Activated T-cell treated with anti-CD3 and anti-CD28 coated beads, Interleukin-2, amount 50 U/mL, for 48 hours (primary cell): ENCODE measurements at places on chromosomes 12 and 14.

- DNase-seq, result no peak
Observed at GRCh38 chr14:82999802-83000201, 1466.1 kb upstream of the SEL1L start.

GRCh38 chr14:60217713-60218112 is 31.3 kb upstream of the PPM1A start:
- no peak for DNase-seq

GRCh38 chr14:51816031-51816430 is 44.4 kb upstream of the GNG2 start:
- no peak for DNase-seq

DNA sequence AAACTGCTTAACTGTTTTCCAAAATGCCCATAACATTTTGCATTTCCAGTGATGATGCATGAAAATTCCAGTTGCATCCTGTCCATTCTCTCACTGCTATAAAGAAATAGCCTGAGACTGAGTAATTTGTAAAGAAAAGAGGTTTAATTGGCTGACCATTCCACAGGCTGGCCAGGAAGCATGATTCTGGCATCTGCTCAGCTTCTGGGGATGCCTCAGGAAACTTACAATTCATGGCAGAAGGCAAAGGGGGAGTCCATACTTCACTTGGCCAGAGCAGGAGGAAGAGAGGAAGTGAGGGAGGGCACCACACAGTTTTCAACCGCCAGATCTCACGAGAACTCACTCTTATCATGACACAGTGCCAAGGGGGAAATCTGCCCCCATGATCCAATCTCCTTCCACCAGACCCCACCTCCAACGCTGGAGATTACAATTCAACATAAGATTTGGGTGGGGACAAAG is 18.2 kb upstream of the CLEC2D start:
- DNase-seq, result peak; percentile 74

- DNase-seq, result no peak
Observed at GRCh38 chr12:110304061-110304551, 23.1 kb downstream of the ATP2A2 start.
